ENCODE measurements at places on chromosomes 11 and 22.

- no peak for DNase-seq
These were observed at the start of gene CECR2 for GRCh38 chr22:17369439-17370025. CECR2 (plus strand) TSS chr22:17369460; CDS start chr22:17369784, 324 bp downstream.

GRCh38 chr11:512761-513595, 5.9 kb upstream of the RNH1 start:
- no peak for DNase-seq

DNA sequence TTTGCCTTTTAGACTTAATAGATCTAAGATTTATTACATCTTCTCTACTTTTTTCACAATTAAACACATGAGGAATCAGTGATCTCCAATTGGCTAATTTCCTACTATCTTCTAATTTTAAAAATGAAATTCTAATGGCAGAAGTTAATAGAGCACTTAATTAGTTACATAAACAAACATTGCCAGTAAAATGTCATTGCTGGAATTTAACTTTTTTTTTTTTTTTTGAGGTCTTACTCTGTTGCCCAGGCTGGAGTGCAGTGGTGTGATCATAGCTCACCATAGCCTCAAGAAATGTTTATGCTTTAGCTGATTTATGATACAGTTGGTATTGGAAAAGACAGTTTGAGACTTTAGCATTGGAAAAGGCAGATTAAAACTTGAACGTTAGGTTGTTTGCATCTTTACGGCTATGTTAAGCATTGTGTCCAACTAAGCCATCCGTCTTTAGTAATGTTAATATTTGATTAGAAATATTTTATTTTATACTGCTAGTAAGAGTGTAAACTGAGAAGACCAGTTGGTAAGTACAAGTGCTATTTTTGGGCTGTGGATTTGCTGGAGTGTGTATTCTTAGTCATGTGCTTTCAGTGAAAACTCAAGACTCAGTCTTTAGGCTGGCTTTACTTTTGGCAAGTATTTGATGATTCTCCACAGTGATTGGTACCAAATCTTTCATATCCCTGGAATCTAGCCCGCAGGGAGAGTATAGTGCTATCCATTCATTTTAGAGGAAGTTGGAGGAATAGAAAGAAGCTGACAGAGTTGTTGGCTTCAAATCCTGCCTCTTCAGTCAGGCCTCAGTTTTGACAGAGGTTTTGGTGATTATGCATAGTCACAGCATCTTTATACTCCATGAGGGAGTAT, 4.5 kb downstream of the ANO5 start:
- no peak for DNase-seq

- DNase-seq, result no peak
These were observed 83.3 kb downstream of the MYEOV start for GRCh38 chr11:69377029-69377952.

DNA sequence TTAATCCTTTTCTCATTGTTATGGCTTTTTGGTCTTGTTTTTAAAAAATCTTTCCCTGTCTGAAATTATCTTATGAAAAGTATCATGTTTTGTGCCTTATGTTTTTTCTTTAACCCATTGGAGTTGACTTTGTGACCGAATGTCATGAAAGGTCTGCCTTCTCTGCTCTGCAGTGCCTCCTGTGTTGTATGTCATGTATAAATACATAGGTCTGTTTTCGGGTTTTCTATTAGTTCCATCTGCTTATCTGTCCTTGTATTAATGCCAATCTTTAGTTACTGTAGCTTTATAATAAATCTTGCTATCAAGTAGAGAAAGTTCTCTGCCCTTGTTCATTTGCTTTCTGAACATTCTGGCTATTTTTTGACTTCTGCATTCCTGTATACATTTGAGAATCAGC, 73.0 kb downstream of the ZBTB44 start:
- DNase-seq, result no peak

- DNase-seq, result no peak
These were observed 13.0 kb downstream of the MUC5B start for GRCh38 chr11:1235901-1236315.

DNA sequence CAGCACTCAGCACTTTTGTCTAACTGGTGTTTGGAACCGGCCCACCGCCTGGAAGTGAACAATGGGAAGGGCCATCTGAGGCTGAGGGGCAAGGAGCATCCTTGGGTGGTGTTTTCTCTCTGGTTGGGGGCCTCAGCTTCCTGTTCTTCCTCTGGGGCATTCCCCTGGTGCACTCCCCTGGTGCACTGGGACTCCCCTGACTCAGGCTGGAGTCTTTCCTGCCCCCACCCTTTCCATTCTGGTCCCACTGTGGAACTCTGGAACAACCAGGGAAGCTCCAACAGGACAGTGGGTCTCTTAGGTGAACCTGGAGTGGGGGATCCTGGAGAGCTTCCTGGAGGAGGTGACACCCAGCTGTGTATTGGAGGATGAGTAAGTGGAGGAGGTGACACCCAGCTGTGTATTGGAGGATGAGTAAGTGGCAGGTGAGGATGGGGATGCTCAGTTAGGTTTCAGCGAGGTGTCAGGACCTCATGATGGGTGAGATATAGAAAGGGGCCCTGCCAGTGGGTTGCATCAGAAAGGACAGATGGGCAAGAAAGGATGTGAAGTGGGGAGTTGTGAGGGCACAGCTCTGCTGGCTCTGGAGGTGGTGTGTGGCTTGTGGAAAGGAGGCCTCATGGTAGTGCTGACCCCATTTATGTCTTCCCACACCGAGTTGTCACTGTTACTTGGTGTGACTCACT, 132.1 kb downstream of the OSBP2 start:
- no peak for DNase-seq

- DNase-seq, result no peak
These were observed 1.0 kb downstream of the ARHGAP8 start for GRCh38 chr22:44753189-44754042.

- DNase-seq, result no peak
These were observed 104.5 kb downstream of the PDE3B start for GRCh38 chr11:14748090-14748489.

GRCh38 chr11:133904818-133905515, 51.8 kb downstream of the IGSF9B start:
- no peak for DNase-seq

DNA sequence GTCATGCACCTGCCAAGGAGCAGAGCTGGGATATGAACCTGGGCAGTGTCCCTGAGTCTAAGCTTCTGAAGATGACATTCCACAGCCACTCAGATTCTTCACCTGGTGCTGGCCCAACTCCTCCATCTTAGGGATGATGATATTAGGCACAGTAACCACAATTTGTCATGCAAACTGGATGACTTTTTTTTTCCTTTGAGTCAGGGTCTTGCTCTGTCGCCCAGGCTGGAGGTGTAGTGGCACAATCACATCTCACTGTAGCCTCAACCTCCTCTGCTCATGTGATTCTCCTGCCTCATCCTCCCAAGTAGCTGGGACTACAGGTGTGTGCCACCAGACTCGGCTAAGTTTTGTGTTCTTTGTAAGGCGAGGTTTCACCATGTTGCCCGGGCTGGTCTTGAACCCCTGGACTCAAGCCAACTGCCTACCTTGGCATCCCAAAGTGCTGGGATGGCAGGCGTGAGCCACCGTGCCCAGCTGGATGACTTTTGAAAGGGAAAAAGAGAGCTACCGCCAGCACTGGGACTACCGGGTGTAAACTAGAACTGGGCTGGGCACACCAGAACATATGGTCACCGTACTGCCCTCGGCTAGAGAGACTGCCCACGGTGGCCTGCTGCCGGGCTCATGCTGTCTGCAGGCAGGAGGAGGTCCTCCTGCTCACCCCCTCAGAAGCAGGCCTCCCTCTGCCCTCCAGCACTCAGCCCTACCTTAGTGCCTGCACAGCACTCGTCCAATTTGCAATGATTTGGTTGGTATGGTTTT, 77.7 kb downstream of the NAT10 start:
- no peak for DNase-seq

GRCh38 chr11:59283311-59283710, 70.6 kb upstream of the MPEG1 start:
- DNase-seq, result no peak

GRCh38 chr22:35894937-35895708, 133.5 kb downstream of the RBFOX2 start:
- DNase-seq, result no peak

- no peak for DNase-seq
These were observed 32.6 kb downstream of the PRDM11 start for GRCh38 chr11:45178890-45179671.

DNA sequence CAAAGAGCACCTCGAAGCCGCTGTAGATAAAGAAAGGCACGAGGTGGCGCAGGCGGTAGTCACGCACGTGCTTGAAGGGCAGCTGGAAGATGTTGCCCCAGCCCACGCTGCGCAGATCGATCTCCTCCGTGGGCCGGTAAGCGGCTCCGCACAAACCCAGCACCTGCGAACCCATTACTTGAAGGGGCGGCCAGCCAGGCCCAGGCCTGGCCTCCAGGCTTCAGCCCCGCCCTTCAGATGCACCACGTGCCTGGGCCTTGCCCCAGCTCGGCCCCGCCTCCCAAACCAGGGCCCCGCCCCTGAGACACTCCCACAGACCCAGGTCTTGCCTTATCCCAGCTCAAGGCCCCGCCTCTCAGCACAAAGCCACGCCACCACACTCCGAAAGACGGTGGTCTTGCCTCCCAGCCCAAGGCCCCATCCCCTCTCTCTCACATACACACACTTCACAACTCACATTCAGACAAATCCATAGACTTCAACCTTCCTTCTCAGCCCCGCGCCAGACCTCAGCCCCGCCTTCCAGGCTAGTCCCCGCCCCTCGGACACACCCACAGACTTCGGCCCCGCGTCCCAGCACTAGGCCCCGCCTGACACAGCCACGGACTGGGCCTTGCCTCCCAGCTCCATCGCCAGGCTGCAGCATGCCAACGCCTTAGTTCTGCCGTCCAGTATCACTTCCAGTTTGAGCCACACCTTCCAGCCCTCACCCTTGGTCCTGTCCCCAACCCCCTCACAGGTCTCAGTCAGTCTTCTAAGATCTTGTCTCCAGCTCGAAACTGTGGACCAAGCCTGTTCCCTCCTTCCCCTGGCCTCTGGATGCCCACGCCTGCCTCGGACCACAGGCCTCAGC, 7.0 kb downstream of the UNC93B1 start:
- DNase-seq, result no peak

- no peak for DNase-seq
These were observed 2.8 kb downstream of the GRK3 start for GRCh38 chr22:25567251-25567675.

DNA sequence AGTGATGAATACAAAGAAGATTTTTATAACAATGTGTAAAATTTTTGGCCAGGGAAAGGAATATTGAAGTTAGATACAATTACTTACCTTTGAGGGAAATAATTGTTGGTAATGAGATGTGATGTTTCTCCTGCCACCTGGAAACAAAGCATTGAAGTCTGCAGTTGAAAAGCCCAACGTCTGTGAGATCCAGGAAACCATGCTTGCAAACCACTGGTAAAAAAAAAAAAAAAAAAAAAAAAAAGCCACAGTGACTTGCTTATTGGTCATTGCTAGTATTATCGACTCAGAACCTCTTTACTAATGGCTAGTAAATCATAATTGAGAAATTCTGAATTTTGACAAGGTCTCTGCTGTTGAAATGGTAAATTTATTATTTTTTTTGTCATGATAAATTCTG, 5.3 kb downstream of the BIRC3 start:
- peak; percentile 51 for DNase-seq

DNA sequence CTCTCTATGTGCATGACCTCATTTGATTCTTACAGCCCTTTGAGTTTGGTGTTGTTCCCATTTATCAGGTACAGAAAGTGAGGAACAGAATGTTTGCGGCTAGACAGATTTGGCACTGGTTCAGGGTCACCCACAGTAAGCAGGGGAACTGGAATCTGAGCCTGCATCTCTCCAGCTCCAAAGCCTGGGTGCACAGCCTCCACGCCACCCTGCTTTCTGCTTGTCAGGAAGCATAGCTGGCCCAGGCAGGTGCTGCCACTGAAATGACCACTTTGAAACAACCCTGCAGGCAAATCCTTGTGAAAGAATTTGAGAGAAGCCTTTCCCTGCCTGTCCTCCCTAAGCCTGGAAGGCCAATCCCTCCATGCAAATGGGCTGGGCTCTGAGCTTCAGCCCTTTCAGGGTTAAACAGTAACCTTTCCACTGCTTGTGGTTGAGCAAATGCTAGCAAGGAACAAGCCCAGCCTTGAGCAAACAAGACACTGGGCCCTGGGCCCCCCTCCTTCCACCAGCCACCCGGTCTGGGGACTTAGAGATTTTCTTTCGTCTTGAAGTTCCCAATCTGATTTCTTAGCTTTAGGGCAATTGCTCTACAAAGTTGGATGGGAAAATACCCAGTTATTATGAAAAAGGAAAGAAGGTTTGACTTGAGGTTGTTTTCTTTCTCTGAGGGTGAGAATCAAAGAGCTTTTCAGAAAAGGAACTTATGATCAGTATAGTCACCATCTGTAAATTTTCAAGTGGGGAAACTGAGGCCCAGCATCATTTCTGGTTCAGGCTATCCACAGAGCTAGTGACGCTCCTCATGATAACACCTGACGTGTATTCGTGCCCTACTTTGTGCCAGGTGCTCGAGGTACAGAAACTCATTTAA, 19.4 kb downstream of the EHF start:
- DNase-seq, result no peak

GRCh38 chr11:89536926-89537325, 45.8 kb upstream of the NOX4 start:
- DNase-seq, result no peak

GRCh38 chr22:45977003-45977411, at the start of gene WNT7B:
WNT7B (minus strand) TSS chr22:45977162; CDS start chr22:45976754, 408 bp downstream.
- no peak for DNase-seq

DNA sequence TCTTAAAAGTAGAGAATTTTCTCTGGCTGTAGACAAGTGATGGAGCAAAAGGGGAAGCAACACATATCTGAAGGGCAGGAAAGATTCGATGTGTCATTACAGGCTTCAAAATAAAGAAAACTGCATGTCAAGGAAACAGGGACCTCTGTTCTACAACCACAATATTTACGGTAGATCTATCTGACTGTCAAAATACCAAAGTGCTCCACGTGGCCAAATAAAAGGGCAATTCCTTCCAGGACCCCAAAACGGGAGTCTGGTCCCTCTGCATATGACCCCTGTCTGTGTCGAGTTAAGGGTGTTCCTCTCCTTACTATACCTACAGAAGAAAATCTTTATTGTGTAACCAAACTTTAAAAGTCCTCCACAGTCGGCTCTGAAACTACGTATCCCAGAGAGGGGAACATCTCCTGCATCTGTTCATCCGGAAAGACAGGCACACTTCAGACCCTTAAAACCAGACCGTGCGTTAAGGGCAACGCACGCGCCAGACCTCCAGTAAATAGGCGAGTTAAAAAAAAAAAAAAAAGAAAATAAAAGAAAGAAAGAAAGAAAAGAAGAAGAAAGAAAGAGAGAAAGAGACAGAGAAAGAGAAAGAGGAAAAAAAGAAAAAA, 756 bp downstream of the CLNS1A start:
- DNase-seq, result no peak

DNA sequence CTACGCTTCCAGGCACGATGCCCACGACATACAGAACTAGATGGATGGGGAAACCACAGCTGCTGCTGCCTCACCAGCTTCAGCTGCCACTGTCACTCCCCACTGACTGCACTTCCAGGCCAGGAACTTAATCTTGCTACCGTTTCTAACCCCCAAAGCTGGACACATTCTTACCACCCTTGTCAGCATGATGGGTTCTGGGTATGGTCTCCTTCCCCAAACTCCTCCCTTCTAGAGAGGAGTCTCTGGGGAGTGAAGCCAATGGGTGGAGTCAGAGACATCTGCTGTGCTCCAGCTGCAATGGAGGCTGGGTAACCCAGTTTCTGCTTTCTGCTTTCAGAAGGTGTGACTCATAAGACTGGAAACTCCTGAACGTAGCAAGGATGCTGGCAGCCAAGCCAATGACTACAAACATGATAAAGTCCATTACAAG, 87.0 kb upstream of the THY1 start:
- no peak for DNase-seq
